ENCODE measurements at places on chromosomes 1 and 21. TPM values are rescaled to one million over a fixed set of nuclear protein-coding genes. Genes with fewer than 3 reads are reported as not detected.

DNA sequence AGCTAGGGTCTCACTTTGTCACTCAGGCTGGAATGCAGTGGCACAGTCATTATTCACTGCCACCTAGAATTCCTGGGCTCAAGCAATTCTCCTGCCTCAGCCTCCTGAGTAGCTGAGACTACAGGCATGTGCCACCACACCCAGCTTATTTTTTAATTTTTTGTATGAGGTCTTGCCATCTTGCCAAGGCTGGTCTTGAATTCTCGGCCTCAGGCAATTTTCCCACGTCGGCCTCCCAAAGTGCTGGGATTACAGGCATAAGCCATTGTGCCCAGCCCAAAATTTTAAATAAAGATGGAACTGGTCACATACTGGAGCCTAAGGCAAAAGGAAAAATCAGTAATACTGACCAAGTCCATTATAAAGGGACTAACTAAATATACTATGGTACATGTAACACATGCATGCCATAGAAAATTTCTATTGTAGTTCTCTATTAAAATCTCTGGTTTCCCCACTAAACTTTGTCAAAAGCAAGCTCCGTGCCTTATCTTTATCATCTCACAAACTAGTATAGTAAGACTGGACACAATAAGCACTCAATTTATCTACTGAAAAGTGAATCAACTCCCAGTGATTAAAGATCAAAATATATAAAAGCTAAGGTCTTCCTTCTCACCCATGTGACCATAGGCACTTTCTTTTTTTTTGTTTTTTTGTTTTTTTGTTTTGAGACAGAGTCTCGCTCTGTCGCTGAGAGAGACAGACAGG is 61.6 kb downstream of the HSF2BP start:
- no peak for DNase-seq

GRCh38 chr1:70503358-70503757 is 92.3 kb downstream of the CTH start:
- no peak for DNase-seq

DNA sequence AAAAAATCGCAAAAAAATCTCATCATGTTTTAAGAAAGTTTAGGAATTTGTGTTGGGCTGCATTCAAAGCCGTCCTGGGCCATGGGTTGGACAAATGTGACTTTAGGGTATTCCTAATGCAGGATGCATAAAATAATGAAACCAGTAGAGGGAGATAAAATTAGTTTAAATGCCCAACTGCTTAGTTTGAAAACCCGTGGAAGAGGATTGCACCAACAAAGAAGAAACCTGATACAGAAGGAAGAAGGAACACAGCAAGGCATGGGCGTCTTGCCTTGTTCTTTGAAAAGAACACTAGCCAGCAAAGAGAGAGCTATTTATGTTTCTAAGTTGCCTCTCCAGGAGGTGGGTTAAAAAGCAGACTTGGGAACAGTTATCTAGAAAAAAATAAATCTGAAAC is 37.9 kb downstream of the WDR3 start:
- no peak for DNase-seq

GRCh38 chr1:68268896-68269483 is 36.7 kb upstream of the WLS start:
- DNase-seq = no peak

DNA sequence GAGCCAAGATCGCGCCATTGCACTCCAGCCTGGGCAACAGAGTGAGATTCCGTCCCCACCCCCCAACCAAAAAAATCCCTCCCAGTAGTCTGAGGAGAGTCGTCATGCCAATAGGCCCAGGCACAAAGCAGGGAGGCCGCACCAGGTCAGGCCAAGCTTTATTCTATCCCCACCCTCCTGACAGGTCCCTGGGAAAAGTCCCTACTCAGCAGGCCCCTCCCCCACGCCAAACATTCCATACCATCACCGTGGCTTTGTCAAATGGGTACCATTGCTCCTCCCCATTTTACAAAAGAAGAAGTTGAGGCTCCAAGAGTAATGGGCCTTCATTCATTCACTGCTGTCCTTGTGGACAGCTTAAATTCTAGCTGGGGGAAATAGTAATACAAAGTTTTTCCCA is 5.3 kb downstream of the GPR3 start:
- peak; percentile 42 for DNase-seq

- DNase-seq = no peak
These were observed 154.5 kb upstream of the ADGRL4 start for GRCh38 chr1:79161077-79161476.

- DNase-seq = no peak
These were observed 49.7 kb downstream of the FHAD1 start for GRCh38 chr1:15296585-15297321.

DNA sequence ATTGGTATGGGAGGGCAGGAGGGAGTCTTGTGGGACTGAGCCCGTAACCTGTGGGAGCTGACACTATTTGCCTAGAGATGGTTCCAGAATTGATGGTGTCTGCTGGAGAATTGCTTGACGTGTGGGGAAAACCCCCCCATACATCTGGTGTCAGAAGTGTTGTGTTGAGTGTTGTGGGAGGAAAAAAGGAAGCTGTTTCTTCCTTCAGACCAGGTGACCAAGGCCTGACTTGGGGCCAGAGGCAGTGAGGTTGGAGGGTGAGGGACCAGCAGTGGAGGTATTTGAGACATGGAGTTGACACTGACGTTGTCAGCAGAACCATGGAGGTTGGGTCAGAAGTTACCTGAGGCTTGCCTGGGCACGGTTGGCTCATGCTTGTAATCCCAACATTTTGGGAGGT is 8.3 kb downstream of the SHISAL2A start:
- no peak for DNase-seq

GRCh38 chr1:92366040-92366395 is 67.2 kb downstream of the RPAP2 start:
- DNase-seq = no peak

DNA sequence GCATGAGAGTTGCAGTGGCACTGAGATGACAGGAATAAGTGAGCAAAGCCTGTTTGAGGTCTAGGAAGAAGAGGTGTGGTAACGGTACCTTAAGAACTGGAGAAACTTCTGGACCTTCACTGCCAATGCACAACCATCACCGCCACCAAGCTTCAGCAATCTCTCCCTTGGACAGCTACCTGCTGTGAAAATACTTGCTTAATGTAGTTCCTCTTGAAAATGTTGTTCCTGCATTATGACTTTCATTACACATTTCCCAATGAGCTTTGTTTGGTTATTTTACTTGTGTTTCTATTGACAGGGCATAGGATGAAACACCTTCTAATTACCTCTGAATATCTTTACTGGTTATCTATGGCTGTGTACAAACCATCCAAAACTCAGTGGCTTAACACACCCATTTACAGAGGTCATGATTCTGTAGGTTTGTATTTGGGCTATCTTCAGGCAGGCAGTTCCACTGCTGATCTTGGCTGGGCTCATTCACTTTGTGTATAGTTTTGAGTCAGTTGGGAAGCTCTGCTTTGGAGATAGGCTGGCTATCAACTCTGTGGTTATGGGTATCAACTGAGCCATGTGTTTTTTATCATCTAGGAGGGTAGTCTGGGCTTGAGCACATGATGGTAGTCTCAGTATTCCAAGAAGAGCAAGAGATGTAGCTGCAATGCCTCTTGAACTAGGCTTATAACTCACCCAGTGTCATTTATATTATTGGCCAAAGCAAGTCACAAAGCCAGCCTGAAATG is 149.4 kb downstream of the ELAVL4 start:
- DNase-seq = no peak

DNA sequence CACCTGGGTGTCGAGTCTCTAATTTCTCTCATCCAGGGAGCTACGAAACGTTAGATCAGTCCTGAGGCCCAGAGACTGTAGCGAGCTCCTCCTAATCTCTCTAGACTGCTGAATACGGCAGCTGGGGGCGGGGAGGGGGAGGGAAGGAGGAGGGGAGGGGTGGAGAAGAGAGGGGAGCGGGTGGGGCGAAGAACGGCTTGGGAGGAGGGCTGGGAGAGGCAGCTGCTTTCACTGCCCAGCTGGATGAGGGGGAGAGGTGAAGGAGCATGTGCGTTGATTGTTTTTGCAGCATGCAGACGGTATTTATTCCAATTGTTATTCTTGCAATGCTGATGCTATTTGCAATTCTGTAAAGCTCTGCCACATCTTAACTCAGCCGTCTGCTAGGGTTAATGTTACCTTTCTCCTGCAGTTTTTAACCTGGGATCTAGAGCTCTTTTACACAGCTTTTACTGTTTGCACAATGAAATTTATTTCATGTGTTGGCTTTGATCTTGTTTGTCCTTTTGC is 790 bp downstream of the DNAJC6 start:
- DNase-seq = no peak

- DNase-seq = peak; percentile 52
These were observed 225.8 kb downstream of the PTPRU start for GRCh38 chr1:29462096-29462495.

- no peak for DNase-seq
These were observed 27.6 kb downstream of the USP33 start for GRCh38 chr1:77732090-77732489.

GRCh38 chr1:2506007-2506860 is 20.2 kb downstream of the PANK4 start:
- DNase-seq = no peak

GRCh38 chr1:89725631-89726030 is 92.7 kb downstream of the LRRC8C start:
- no peak for DNase-seq

DNA sequence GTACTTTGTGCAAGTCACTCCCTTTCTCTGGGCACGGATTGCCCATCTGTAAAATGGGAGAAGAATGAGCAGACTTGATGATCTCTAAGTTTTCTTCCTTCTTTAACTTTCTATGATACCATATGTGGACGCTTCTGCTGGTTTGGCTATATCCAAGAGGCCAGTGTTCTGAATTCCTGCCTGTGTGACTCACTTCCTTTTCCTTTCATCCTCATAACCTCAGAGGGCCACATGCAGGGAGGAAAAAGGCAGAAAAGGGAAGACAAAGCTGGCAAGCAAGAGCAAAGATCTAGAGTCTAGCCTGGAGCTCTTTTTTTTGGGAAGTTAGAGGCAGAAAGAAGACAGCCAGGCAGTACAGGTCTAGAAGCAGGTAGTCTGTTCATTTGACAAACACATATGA is 151.2 kb downstream of the OMA1 start:
- no peak for DNase-seq

GRCh38 chr1:66752000-66752592 is at the start of gene DYNLT5:
Gene DYNLT5 (plus strand): TSS chr1:66752459. CDS start chr1:66754659, 2,200 bp downstream.
- DNase-seq = peak; percentile 84

- DNase-seq = peak; percentile 92
These were observed 5.0 kb downstream of the SRARP start for GRCh38 chr1:16009030-16009460.

DNA sequence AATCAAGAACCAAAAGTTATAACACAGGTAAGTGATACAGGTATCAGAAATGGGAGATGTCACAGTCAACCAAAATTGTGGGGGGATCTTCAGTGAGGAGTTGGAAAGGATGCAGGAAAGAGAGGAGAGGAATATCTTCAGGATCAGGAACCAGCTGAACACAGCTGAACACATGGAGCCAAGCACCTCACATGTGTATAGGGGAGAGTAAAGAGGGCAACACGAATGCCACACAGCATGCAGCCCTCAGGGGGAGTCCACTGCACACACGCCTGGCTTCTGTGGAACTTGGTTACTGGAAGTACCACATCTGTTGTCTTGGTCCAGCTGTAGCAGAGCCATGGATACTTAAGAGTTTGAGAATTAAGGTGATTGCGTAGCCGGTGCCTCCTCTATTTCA is 218.8 kb downstream of the RGS7 start:
- DNase-seq = no peak

- DNase-seq = no peak
These were observed 5.1 kb downstream of the LMNA start for GRCh38 chr1:156119503-156120209.

DNA sequence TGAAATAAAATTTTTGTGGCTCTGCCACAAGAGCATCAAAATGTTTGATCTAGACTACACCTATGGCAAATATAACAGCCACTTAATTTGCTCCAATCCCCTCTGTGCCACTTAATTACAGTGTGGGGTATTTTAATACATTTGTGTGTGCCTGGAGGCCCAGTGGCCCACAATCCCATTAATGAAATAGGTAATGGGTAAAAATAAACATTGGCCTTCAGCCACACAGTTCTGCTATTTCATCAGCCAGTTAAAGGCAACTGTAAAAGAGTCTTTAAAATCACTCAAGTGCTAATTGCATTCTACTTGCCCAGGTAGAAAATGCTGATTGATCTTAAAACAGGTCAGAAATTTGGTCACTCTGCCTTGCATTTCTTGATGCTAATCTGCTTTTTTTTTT is 151.6 kb upstream of the UBE2U start:
- DNase-seq = no peak

- DNase-seq = no peak
These were observed 100.4 kb downstream of the PSMG1 start for GRCh38 chr21:39082656-39083376.

- DNase-seq = no peak
These were observed 150.2 kb downstream of the PRDM16 start for GRCh38 chr1:3219005-3219790.

DNA sequence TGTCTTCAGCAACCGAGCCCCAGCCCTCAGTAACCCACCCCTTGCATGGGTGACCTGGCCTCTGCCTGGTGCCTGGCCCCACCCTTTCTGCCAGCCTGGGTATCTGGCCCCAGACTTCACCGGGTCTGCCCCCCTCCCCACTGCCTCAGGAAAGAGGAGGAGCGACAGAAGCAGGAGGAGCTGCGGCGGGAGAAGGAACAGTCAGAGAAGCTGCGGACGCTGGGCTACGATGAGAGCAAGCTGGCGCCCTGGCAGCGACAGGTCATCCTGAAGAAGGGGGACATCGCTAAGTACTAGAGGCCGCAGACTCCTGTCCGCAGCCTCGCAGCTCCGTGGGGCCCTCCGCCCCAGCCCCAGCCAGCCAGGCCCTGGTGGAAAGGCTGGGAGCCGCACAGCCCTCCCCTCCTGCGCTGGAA is 6.1 kb downstream of the TNFRSF25 start:
- peak; percentile 72 for DNase-seq

GRCh38 chr1:166066107-166066506 is 100.7 kb downstream of the FAM78B start:
- DNase-seq = no peak

GRCh38 chr1:169106921-169107602 is 572 bp downstream of the ATP1B1 start:
- DNase-seq = no peak

GRCh38 chr1:105872817-105873216 is 1183.7 kb upstream of the PRMT6 start:
- no peak for DNase-seq

- peak; percentile 29 for DNase-seq
These were observed 130.9 kb downstream of the DMRTB1 start for GRCh38 chr1:53590104-53590503.

GRCh38 chr1:4272568-4272967 is 372.5 kb upstream of the C1orf174 start:
- DNase-seq = no peak

DNA sequence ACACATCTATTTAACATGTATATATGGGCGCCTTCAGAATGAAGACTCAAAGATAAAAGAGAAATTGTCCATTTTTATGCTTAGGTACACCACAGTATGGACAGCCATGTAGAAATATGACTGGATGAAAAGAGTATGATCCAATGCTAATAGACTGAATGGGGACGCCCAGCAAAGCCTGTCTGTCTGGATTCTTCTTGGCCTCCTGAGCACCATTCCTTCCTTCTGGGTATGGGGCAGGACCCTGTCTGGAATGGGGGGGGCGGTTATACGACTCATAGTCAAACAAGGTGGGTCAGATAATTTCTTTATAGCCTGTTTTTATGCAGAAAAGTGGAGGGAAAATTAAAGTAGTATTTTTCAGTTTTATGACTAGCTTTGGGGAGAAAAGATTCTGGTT is 81.2 kb upstream of the ABCD3 start:
- DNase-seq = no peak

The FMOD gene
- 0.85 TPM for total RNA-seq

The CLK2 gene
- total RNA-seq = 36.7 TPM

The LEMD1 gene
- total RNA-seq = not detected

The SLC35F3 gene
- total RNA-seq = not detected

The GPR161 gene
- 30.8 TPM for total RNA-seq

The TRIM67 gene
- 2.9 TPM for total RNA-seq

The PIK3R3 gene
- total RNA-seq = 36.3 TPM

The AMIGO1 gene
- total RNA-seq = 3.1 TPM

The ZC3H11A gene
- total RNA-seq = 80.9 TPM
